PC-3 (cell line): ENCODE measurements at places on chromosomes 1 and 21.

DNA sequence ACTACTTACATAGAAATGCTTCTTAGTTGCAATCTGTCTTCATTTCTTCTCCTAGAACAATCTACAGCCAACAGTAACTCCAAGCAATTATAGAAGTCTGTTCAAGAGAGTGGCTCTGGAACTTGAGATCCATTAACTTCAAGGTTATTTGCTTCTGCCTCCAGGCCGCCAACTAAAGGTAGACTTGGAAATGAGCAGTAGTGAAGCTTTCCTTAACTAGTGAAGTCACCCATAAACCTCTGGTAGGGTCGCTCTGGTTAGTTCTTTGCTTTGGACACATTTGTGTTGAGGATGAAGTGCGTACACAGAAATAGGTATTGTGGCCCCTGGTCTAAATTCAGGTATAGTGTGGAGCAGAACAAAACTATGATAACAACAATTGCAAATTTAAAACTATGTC is 809.9 kb upstream of the RGS18 start:
- H3K4me3 ChIP-seq, result no peak overlapping the region
- no peaks in the 10 kb centered on the region for H3K36me3 ChIP-seq
- no peak for DNase-seq
- H3K27ac ChIP-seq, result no peak overlapping the region

DNA sequence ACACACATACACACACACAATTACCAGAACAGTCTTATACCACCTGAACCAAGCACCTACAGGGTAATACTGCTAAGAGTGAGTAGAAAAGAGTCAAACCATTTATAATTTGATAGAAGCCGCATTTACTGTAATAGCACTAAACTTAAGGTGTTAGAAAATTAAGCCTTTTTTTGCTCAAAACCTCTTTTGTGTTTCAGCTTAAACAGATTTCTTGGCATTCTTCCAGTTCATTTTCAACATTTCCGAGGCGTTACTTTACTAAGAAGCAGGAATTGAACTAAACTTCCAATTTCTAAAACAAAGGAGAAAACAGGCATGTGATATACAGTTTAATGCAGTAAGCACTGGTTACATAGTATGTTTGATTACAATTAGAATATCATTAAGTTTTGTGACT is 387.2 kb downstream of the NCAM2 start:
- no peaks in the 10 kb centered on the region for H3K36me3 ChIP-seq
- no peak for DNase-seq
- H3K4me1 ChIP-seq, result no peaks in the 10 kb centered on the region
- no peaks in the 10 kb centered on the region for H3K27me3 ChIP-seq

DNA sequence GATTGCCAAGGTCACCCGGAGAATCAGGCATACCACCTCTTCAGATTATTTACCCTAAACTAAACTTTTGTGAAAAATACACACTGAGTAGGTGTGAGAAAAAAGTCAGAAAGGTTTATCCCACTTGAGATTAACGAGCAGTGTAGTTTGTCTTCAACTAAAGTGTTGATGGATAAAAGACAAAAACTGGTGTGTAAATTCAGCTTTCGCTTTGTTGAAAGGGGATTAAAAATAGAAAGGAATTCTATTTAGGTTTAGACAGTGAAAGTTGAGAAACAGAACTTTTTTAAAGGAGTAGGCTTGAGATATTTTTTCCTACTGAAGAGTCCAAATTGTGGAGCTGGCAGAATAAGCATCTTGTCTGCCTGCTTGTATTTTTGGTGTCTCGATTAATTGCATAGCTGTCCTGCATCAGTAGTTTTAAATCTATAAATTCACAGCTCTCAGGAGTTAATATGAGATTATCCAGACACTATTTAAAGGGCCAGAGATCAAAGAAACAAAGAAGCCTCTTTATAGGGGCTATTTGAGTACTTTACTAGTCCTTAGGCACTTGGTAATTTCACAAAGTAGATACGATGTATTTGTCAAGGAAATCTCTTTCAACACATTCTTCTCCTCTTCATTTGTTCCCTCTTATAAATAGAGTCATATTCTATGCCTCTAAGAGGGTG is 46.7 kb upstream of the RABGAP1L start:
- H3K4me1 ChIP-seq, result no peaks in the 10 kb centered on the region
- no peak for DNase-seq
- H3K4me3 ChIP-seq, result no peak overlapping the region
- H3K27ac ChIP-seq, result no peak overlapping the region

DNA sequence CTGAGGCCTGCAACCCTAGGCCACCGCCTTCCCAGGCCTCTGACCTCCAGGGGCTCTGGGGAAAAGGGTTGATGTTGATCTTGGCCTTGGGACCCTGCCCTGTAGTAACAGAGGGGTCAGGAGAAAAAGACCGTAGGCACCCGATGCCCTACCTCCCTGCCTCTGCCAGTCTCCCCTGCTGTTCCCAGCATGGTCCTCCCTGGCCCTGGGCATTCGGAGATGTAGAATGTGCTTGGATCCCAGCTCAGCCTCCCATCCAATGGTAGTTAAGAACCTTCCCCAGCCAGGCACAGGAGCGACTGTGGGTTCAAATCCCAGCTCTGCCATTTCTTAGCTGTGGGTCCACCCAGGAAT is 72.0 kb upstream of the TARDBP start:
- no peak overlapping the region for H3K27ac ChIP-seq
- no peaks in the 10 kb centered on the region for H3K36me3 ChIP-seq
- DNase-seq, result no peak
- H3K27me3 ChIP-seq, result no peaks in the 10 kb centered on the region

- no peaks in the 10 kb centered on the region for H3K36me3 ChIP-seq
- H3K4me1 ChIP-seq, result no peaks in the 10 kb centered on the region; the same call in 1 of the 2 replicates
- DNase-seq, result no peak
These were observed 87.9 kb downstream of the RPS6KC1 start for GRCh38 chr1:213138892-213139291.

DNA sequence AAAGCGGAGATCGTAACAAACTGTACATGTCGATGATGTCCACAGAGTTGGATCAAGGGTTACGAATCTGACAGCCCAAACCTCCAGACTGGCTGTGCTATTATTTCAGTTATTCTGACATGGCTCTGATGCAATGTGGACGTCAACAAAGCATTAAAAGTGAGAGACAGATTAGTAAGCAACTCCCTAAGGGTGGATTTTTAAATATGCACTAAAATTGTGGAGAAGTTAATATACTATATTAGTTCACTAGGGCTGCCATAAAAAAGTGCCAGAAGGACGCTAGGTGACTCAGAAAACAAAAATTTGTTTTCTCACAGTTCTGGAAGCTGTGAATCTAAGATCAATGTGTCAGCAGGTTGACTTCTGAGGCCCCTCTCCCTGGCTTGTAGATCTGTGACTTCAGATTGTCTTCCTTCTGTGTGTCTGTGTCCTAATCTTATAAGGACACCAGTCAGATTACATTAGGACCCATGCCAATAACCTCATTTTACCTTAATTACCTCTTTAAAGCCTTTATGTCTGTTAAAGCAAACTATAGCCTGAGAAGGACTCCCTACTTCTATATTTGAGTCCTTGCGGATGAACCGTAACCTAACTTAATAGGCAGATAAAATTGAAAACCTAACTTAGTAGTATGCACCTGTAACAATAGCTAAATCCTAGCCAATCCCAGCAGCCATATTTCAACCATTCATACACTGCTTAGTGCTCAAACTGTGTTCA is 66.0 kb upstream of the BACH1 start:
- no peak overlapping the region for H3K27ac ChIP-seq
- peaks cover 8% of the 10 kb centered on the region; the same call in 1 of the 2 replicates for H3K4me1 ChIP-seq
- H3K27me3 ChIP-seq, result no peaks in the 10 kb centered on the region
- H3K4me3 ChIP-seq, result no peak overlapping the region
- peak; percentile 61 for DNase-seq

GRCh38 chr1:164228928-164229327 is 330.1 kb upstream of the PBX1 start:
- H3K4me1 ChIP-seq, result no peaks in the 10 kb centered on the region
- no peak overlapping the region for H3K27ac ChIP-seq
- H3K27me3 ChIP-seq, result peaks cover 20% of the 10 kb centered on the region

- no peaks in the 10 kb centered on the region for H3K27me3 ChIP-seq
- no peaks in the 10 kb centered on the region for H3K4me1 ChIP-seq
- H3K4me3 ChIP-seq, result no peak overlapping the region
- DNase-seq, result no peak
These were observed 6.8 kb downstream of the MX1 start for GRCh38 chr21:41432562-41433460.

GRCh38 chr1:207316622-207317391 is 4.7 kb upstream of the CD55 start:
- peak overlapping the region; percentile 87 for H3K27ac ChIP-seq
- DNase-seq, result peak; percentile 100
- peaks cover 51% of the 10 kb centered on the region for H3K4me1 ChIP-seq
- no peaks in the 10 kb centered on the region for H3K36me3 ChIP-seq

GRCh38 chr21:25581582-25581981 is 25.7 kb downstream of the MRPL39 start:
- H3K27me3 ChIP-seq, result no peaks in the 10 kb centered on the region
- H3K36me3 ChIP-seq, result peaks cover 22% of the 10 kb centered on the region
- no peak overlapping the region for H3K27ac ChIP-seq
- H3K4me3 ChIP-seq, result no peak overlapping the region
- peaks cover 12% of the 10 kb centered on the region for H3K4me1 ChIP-seq
- no peak for DNase-seq

DNA sequence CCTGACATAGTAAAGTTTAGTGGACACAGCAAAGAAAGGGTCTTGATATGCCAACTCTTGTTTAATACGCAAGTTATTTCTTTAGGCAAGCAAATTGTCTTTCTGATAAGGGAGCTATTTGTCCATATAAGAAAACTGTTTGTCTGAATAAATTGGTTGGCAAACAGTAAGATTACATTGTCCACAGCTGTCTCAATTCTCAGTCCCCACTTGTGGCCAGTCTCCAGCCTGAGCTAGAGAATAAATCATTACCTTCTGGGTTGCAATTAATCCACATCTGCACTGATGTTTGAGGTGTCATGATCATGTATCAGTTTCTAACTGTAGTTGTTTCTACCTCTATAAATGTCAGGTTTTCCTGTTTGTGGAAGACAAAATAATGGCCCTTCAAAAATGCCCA is 60.0 kb upstream of the TNR start:
- H3K27me3 ChIP-seq, result peaks cover 19% of the 10 kb centered on the region; the same call in 1 of the 2 replicates
- no peak overlapping the region for H3K4me3 ChIP-seq
- DNase-seq, result no peak
- no peak overlapping the region for H3K27ac ChIP-seq
- H3K36me3 ChIP-seq, result no peaks in the 10 kb centered on the region

DNA sequence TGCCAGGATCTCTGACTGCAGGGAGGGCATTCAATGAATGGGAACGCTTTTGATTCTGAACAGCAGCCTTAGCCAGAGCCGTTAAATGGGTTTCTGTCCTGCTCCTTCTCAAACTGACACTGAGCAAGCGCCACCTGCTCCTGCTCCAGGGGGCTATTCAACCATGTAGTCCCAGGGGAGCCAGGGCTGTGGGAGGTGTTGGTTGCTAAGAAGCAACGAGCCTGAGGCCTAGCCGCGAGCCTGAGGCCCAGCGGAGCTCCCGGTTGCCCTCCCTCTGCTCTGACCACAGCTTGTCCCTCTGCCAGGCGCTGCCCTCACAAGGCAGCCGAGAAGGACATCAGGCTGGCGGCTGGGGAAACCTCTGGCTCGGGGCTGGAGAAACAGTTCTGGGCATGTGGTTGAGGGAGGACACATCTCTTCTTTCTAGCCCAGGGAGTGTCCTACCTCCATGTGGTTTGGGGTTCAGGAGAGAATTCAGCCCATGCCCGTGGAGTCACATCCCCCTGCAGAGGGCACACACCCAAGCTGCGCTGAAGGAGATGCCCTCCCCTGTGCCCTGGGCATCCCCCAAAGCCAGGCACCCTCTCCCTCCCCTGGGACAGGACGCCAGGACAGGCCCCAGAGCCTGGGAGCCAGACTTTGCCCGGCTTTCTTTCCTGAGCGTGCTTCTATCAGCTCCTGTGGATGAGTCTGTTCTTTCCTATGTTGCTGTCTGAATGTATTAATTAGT is 18.0 kb downstream of the PCP4 start:
- DNase-seq, result no peak
- peaks cover 31% of the 10 kb centered on the region for H3K27me3 ChIP-seq
- H3K27ac ChIP-seq, result no peak overlapping the region
- no peak overlapping the region for H3K4me3 ChIP-seq

GRCh38 chr21:35311985-35312384 is 262.9 kb upstream of the RUNX1 start:
- no peaks in the 10 kb centered on the region for H3K27me3 ChIP-seq
- H3K27ac ChIP-seq, result no peak overlapping the region
- H3K4me1 ChIP-seq, result no peaks in the 10 kb centered on the region
- DNase-seq, result no peak

- no peaks in the 10 kb centered on the region for H3K36me3 ChIP-seq
- no peaks in the 10 kb centered on the region for H3K4me1 ChIP-seq
- H3K27me3 ChIP-seq, result no peaks in the 10 kb centered on the region
- no peak overlapping the region for H3K4me3 ChIP-seq
These were observed 98.6 kb upstream of the KRTAP19-8 start for GRCh38 chr21:31136891-31137290.

DNA sequence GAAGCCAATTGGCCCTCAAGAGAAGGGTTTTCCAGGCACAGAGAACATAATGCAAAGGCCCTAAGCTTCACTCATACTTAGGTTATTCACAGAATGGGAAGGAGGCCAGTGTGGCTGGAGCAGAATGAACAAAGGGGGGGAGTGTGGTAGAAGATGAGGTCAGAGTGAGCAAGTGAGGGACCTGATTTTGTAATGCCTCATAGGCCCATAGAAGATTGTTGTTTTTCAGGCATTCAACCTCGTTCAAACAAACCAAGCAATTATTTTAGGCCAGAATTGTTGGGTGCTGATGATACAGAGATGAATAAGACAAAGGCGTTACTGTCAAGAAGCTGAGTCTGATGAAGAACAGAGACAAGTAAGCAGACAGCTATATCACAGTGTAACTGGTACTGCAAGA is 54.5 kb upstream of the RAP1A start:
- H3K4me1 ChIP-seq, result peaks cover 16% of the 10 kb centered on the region
- no peak overlapping the region for H3K27ac ChIP-seq
- no peak overlapping the region for H3K4me3 ChIP-seq
- H3K27me3 ChIP-seq, result no peaks in the 10 kb centered on the region

- H3K27me3 ChIP-seq, result no peaks in the 10 kb centered on the region
- peaks cover 6% of the 10 kb centered on the region for H3K4me1 ChIP-seq
- no peak overlapping the region for H3K4me3 ChIP-seq
- H3K36me3 ChIP-seq, result no peaks in the 10 kb centered on the region
These were observed 130.6 kb downstream of the URB2 start for GRCh38 chr1:229756666-229757065.

DNA sequence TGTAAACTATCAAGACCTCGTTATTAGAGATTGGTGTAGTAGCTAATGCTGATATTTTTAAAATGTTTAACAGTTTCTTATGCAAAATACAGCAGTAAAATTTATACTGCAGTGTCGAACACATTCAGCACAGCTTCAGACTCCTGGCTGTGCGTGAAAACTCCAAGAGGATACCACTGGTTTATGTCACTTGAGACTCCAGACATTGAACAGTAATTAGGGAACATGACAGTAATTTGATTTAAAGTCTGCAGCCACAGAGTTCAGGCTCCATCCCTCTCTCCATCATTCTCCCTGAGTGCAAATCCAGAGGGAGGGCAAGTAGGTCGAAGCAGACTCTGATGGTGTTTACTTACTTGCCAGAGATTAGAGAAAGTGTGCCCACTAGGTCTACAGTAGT is 94.2 kb downstream of the AK5 start:
- no peaks in the 10 kb centered on the region for H3K36me3 ChIP-seq
- H3K4me1 ChIP-seq, result peaks cover 9% of the 10 kb centered on the region
- no peaks in the 10 kb centered on the region for H3K27me3 ChIP-seq
- no peak for DNase-seq
- no peak overlapping the region for H3K4me3 ChIP-seq

GRCh38 chr1:197355248-197355995 is 87.4 kb downstream of the CRB1 start:
- DNase-seq, result no peak
- H3K36me3 ChIP-seq, result no peaks in the 10 kb centered on the region
- H3K4me3 ChIP-seq, result no peak overlapping the region
- no peaks in the 10 kb centered on the region for H3K4me1 ChIP-seq
- no peaks in the 10 kb centered on the region for H3K27me3 ChIP-seq
- H3K27ac ChIP-seq, result no peak overlapping the region
